GM18507 (cell line): ENCODE measurements at places on chromosomes 11 and 22.

DNA sequence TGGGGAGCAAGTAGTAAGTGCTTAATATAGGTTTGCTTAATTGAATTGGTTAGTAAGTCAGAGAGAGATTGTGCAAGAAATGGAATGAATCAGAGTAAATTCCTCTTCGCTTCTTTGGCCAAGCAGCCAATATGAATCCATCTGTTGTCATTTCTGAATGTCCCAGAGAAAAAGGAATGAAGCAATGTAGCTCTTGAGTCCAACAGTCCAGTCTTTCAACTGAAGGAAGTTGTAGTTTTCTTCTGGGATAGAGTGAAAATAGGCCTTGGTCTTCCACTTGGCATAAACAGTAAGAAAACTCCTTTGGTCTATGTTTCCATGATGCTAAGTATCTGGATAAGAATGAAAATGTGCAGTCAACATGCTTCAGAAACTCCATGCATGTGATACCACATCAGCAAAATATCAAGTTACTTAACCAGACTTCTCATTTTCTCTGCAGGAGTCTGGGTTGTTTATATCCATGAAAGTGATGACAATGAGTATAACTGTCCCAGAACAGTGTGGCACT lies 1.8 kb upstream of the FIBIN start:
- DNase-seq = no peak

GRCh38 chr11:31412946-31413345 lies 43.3 kb downstream of the DNAJC24 start:
- no peak for DNase-seq

- peak; percentile 12 for DNase-seq
Measured at GRCh38 chr11:83292709-83293456, 6.7 kb upstream of the CCDC90B start.

- DNase-seq = no peak
Measured at GRCh38 chr11:129657866-129658525, 157.7 kb upstream of the TMEM45B start.

- no peak for DNase-seq
Measured at GRCh38 chr22:27670701-27671412, 130.7 kb downstream of the MN1 start.

DNA sequence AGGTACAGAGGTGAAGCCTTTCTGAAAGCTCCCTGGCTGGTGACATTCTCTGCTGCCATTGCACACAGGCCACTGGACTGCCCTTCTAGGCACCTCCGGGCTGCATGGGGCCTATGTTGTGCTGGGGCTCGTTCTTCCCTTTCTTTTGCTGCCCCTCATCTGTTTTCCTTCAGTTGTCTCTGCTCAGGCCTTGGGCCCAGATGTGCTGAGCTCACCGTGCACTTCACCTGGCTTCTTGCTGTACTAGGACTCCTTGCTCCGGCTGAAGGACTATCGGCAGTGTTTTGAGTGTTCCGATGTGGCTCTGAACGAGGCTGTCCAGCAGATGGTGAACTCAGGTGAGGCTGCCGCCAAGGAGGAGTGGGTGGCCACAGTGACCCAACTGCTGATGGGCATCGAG lies 59.4 kb downstream of the CABIN1 start:
- DNase-seq = no peak

DNA sequence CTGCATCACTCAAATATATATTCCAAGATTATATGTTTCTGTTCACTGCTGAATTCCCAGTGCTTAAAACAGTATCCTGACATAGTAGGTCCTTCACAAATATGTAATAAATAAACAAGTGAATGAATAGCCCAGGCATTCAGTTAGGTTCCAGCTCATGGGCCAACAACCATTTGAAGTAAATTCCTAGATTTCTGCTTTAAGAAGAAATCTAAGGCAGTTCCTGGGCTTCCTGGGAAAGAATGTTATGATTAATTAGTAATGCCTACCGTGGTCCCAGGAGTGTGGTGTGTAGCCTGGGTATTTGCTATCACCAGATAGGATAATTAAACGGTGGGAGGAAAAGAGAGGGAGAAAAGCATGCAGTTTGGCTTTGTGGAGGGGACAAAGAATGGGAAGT lies 576.8 kb downstream of the SOX6 start:
- no peak for DNase-seq
